ENCODE measurements at places on chromosomes 4 and X.
A peak's percentile ranks its signal among the peaks of the same experiment; 100 is the strongest.

GRCh38 chr4:24932515-24933225, 19.8 kb upstream of the CCDC149 start:
- no peak for DNase-seq

- no peak for DNase-seq
These were observed 141.1 kb downstream of the BANK1 start for GRCh38 chr4:101931619-101932018.

GRCh38 chr4:128380306-128380705, 92.7 kb upstream of the PGRMC2 start:
- DNase-seq: no peak

DNA sequence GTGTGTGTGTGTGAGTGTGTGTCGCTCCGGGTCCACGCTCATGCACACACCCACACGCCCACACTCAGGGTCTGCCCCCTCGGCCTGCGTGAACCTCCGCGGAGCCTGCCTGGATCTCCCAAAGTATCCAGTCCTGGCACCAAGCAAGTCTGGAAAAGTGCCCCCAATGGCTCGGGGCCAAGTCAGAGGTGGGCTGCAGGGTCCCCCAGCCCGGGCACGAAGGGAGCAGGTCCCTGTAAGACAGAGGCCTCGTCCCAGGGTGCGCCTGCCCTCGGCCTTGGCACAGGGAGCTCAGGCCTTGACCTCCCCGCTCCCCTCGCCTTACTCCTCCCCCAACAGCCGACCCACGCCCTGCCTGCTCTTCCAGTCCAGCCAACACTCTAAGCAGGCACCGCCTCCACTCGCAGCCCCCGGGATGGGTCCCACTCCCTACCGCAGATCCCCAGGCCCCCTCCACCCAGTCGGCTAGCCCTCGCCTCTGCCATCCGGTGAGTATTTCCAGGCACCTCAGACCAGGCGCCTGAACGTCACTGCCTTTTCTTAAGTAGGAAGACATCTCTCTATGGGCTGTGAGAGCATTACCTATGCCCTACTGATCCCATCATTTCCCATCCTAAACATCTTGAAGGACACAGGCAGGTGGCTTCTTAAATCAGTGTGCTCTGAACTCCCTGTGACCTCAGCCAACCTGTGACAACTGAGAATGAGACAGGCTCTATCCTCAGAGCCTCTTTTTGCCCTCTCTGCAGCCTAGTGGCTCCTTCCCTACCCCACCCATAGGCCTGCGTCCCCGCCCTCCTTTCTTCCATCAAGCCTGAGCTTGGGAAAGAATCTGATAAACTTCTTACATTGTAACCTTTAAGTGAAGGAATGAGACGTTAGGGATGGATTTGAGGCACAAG, 704 bp downstream of the FAM114A1 start:
- DNase-seq: no peak

DNA sequence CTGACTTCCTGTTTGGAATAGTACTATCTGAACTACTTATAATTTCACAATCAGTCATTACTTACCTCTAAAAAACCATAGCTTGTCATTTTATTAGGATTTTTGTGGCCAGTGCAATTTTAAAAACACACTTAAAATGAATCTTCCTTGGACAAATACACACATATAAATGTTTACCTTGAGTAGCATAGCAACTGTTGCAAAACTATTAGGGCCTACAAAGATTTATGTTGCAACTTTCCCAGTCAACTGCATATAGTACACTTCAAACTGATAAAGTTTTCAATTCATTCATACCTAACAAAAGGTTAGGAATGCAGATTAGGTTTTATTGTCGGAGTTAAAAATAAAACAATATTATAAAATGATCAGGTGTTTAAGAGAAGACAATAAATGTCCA, 193.0 kb downstream of the PDGFC start:
- DNase-seq: peak; percentile 25

GRCh38 chr4:183391204-183391603, 53.2 kb upstream of the CDKN2AIP start:
- no peak for DNase-seq

- DNase-seq: no peak
These were observed 552.6 kb downstream of the GBA3 start for GRCh38 chr4:23245203-23245832.

DNA sequence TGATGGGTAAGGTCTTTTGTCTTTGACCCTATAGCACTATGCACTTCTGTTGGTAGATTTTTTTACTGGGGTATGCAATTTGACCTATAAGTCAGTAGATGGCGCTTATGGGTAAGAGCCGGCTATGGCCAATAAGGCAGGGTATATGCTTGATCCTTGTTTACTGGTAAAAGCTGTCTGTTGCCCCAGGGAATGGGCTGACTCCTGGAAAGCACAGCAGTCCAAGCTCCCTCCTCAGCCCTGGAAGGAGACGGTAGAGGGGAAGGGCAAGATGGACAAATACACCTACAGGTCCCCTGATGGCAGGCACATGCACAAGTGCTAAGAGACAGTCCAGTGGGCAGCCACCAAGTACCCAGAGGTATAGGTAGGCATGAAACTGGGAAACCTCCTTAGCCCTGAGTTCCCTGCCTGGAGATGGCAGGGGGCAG, 63.7 kb downstream of the ADAMTS3 start:
- peak; percentile 36 for DNase-seq

Data from inflammatory macrophage (primary cell).